ENCODE measurements at places on chromosomes 11 and 22.
A peak's percentile ranks its signal among the peaks of the same experiment; 100 is the strongest.

DNA sequence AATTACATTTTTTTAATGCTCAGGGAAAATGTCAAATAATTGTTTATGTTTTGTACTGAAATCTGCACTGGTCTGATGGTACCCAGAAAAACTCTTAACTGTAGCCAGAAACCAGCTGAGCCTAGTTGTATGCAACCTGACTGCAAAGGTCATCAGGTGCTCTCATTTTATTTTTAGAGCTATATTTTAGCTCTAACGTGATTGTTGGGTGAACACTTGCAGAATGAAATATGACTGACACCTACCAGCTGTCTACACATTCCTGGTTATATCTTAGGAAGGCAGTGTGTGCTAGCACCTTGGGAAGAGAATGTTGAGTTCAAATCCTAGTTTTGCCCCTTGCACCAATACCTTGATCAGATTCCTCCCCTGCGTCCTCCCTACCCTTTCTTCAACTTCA is 23.6 kb downstream of the PTPRJ start:
- DNase-seq = no peak

DNA sequence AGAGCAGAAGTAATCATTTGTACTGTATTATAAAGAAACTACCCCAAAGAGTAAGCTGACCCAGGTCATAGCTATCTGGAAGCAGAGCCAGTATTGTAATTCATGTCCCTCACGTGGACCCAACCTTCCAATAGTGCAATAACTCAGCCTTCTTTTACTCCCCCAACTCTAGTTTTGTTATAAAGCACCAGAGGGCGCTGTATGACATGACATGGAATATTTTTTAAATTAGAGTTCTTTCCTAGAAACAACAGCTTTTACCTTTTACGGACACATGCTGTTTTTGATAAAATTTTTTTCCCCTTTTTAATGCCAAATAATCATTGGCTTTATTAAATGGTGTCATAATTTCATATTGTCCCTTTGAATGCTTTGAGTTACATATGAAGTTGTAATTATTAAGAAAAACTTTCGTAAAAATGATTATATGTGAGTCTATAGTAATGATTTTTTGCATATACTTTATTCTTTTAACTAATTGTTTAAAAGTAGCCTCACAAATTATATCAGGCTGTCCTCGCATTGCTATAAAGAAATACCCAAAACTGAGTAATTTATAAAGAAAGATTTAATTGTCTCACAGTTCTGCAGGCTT is 76.9 kb downstream of the DKK3 start:
- DNase-seq = peak; percentile 80

DNA sequence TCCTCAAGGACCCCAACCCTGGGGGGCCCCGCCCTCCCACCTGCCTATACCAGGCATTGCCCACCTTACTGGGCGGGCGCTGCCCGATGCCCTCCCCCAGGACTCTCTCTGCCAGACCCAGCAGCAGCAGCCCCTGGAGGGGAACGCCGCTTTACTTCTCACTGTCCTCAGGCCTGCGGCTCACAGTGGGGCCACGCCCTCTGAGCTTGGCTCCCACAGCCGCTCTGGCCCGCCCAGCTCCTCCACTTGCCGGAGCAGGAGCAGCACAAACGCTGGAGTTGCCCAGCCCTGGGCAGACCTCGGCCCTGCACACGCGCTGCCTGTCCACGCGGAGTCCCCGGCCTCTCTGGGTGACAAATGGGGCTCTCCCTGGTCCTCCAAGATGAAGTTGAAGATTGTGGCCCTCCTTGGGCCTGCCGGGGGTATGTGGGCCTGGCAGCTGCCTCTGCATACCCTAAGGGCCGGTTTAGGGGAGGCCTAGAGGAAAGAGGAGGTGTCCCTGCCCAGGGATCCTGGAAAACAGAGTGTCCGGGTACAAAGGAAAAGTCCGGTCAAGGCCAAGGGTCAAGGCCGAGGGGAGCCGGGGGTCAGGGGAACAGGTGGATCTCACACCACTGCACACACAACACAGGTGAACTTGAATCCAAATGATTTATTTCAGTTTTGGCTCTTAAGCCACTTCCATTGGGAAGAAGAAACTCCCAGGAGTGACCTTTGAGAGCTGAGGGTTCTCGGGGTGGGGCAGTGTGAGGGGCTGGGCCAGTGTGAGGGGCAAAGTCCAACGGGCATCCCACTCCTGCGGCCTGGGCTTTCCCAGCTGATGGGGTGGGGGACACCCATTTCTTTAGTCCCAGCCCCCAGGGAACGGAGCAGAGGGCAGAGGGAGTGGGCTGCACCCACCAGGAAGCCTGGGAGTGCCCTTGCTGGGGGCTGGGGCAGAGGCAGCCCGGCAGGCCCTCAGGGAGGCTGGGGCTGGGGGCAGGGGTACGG is 674 bp upstream of the BAIAP2L2 start:
- DNase-seq = no peak

- no peak for DNase-seq
These were observed 50.2 kb downstream of the AP2A2 start for GRCh38 chr11:975827-976226.

- no peak for DNase-seq
These were observed 47.9 kb downstream of the KCNQ1OT1 start for GRCh38 chr11:2651826-2652271.
